ENCODE measurements at places on chromosomes 2 and 18. TPM values are rescaled to one million over a fixed set of nuclear protein-coding genes. Genes with fewer than 3 reads are reported as not detected.

ABCG8 gene
- not detected for total RNA-seq

SNORC gene
- 7.9 TPM for total RNA-seq

CTIF gene
- total RNA-seq, result 17.2 TPM

KIAA2012 gene
- total RNA-seq, result not detected

AMER3 gene
- not detected for total RNA-seq

FAM237A gene
- total RNA-seq, result not detected

CIB4 gene
- total RNA-seq, result 0.44 TPM

CCDC68 gene
- 5.2 TPM for total RNA-seq

UGT1A4 gene
- total RNA-seq, result not detected

OR6B2 gene
- not detected for total RNA-seq

GPAT2 gene
- total RNA-seq, result not detected

CTAGE1 gene
- total RNA-seq, result not detected

EFEMP1 gene
- total RNA-seq, result 40.4 TPM

RAB6C gene
- not detected for total RNA-seq

TCF7L1 gene
- total RNA-seq, result 10.5 TPM

RBM44 gene
- total RNA-seq, result 0.29 TPM

ARHGAP28 gene
- total RNA-seq, result 0.08 TPM

LRATD1 gene
- total RNA-seq, result 0.07 TPM

RND3 gene
- total RNA-seq, result 51.2 TPM

SCG2 gene
- 1.2 TPM for total RNA-seq

TM4SF20 gene
- 5.9 TPM for total RNA-seq

VWC2L gene
- total RNA-seq, result not detected

M1AP gene
- total RNA-seq, result not detected

ADD2 gene
- 22.3 TPM for total RNA-seq

TXNL4A gene
- 153 TPM for total RNA-seq

ALKAL2 gene
- total RNA-seq, result not detected

SLC23A3 gene
- total RNA-seq, result 0.46 TPM

TFCP2L1 gene
- 10.0 TPM for total RNA-seq

SCYGR4 gene
- not detected for total RNA-seq

HOXD3 gene
- 0.32 TPM for total RNA-seq

SAP130 gene
- total RNA-seq, result 11.3 TPM

CXCR4 gene
- 0.85 TPM for total RNA-seq

STK36 gene
- 17.3 TPM for total RNA-seq

PKDCC gene
- total RNA-seq, result 21.8 TPM

LRRC30 gene
- total RNA-seq, result not detected

Data from A549 treated with ZK216348 at 1 μM for 4 hours (cell line).